ENCODE measurements at places on chromosomes 7 and 10.

GRCh38 chr10:15439341-15439842, 68.3 kb upstream of the FAM171A1 start:
- no peak for DNase-seq

GRCh38 chr7:41201021-41201420, 501.9 kb downstream of the INHBA start:
- DNase-seq: no peak

DNA sequence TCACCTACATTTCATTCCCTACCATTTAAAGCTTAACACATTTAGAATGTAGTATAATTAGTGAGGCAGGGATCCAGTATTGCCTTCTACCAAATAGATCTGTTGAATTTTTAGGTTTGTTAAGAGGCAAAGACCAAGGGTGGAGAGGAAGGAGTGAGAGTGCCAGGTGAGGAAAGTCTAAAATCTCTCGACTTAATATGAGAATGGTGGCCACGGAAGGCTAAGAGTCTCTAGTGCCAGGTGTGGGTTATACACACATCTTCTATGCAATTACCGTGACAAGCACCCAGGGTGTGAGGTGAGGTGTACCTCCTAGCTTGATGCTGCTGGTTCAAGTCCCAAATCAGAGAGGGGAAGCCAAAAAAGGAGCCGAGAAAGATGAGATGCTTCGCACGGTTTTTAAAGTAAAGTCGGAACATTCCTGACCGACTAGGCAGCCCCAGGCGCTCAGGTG, 439 bp downstream of the IQUB start:
- no peak for DNase-seq

GRCh38 chr10:112689327-112690072, 242.5 kb downstream of the VTI1A start:
- no peak for DNase-seq

- no peak for DNase-seq
Measured at GRCh38 chr10:10527861-10528562, 489.7 kb upstream of the CELF2 start.

DNA sequence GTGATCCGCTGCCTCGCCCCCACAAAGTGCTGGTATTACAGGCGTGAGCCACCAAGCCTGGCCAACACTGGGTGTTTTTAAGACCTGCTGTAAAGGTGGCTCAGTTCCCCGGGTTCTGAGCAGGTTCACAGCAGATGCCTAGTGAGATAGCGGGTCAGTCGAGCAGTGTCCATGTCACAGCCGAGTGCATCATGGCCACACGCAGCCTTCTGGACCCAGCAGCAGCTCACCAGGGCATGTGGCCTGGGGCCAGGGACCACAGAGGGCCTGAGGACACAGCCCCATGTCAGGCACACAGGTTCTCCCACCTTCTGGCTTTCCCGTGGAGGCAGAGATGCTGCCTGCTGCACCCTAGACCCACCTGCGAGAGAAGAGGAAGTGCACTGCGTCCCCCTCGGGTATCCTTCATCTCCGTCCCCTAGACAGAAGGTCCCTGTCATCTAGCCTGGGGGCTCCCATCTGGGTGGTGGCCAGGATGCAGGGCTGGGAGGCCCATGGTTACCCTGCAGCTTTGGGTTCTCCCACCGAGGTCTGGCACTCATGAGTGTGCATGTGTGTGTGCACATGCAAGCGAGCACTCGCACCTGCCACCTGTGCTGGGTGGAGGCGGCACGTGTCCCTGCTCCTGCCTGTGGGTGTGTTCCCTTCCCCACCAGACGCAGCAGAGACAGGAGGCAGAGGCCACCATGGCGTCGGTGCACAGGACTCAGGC, 98.6 kb downstream of the NKX6-2 start:
- DNase-seq: no peak

DNA sequence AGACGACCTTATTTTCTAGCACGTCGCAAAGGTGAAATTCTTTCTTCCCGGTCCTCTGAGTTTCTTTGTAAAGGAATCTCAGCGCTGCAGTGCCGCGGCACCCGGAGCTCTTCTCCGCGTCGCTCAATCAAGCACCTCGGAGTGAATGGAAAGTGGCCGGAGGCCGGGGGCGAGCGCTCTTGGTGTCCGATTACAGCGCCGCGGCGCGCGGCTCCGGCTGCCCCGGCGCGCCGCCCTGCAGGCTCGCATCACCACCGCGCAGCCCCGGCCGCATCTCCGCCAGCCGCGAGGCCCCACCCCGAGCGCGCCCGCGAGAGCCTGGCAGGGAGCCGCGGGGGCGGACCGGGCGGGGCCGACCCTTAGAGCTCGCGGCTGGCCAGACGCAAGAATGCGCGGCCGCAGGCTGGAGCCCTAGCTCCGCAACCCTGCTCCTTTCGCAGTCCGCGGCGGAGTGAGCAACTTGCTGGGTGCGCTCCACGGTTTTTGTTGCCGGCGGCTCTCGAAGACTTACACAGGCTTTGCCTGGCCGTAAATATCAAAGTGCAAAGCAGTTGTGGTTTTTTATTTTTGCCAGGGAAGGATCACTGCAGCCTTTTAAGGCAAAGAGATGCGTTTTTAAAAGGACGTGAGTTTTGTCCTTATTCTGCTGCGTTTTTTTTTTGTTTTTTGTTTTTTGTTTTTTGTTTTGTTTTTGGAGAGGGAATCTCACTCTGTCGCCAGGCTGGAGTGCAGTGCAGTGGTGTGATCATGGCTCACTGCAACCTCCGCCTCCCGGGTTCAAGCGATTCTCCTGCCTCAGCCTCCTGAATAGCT, at the start of gene SEMA3C:
Gene SEMA3C, minus strand, starts transcription at position 143 of the 813 bp plus-strand sequence. CDS start 2,270 bp downstream, outside the sequence.
- peak; percentile 59 for DNase-seq

GRCh38 chr10:44801383-44802327, 109.5 kb upstream of the TMEM72 start:
- DNase-seq: peak; percentile 80

DNA sequence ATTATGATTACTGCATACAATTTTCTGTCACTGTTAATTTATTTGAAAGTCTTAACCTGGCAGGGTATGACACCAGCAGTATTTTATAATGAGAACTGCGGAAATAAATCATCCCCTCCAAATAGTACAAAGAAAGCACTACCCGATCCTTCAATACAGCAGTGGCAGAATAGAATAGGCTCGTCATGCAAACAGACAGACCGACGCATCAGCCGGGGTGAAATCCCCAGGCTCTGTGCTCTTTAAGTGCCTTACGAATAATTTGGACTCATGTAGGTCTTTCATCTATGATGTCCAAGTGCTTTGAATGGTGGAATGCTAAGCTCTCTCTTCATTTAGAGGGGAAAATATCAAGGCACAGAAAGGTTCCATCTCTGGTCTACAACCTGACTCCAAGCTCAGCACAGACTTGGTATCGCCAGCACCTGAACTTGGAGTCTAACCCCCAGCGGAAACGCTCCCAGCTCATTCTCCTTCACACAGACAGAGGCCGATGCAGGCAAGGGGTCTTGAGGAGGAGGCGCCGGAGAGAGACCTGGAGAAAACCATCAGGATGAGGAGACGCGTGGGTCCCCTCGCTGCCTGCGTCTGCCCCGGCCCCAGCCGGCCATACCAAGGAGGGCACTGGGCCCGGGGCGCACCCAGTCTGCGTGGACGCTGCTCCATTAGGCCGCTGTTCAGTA, 568.1 kb upstream of the MKI67 start:
- no peak for DNase-seq

- no peak for DNase-seq
Measured at GRCh38 chr7:99112097-99112496, 31.8 kb downstream of the SMURF1 start.

DNA sequence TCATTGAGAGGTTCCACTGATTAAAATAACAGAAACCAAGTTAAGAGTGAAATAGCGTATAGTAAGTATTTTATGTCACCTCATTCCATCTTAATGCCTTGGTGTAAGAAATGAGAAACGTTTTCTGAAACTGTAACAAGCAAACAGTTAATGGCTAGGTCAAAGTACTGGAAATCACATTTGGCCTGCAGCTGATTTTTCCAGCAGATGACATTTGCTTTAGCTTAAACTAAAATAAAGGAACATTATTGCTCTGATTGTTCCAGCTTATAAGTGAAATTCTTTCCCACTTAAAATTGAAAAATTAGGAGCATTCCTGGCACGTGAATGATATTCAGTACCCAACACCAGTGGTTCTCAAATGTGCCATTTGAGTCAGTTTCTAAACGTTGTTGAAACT, 213.6 kb upstream of the DPP6 start:
- no peak for DNase-seq

GRCh38 chr7:107920048-107920772, 29.2 kb downstream of the DLD start:
- DNase-seq: no peak

GRCh38 chr10:77832238-77832637, 94.3 kb downstream of the DLG5 start:
- no peak for DNase-seq

DNA sequence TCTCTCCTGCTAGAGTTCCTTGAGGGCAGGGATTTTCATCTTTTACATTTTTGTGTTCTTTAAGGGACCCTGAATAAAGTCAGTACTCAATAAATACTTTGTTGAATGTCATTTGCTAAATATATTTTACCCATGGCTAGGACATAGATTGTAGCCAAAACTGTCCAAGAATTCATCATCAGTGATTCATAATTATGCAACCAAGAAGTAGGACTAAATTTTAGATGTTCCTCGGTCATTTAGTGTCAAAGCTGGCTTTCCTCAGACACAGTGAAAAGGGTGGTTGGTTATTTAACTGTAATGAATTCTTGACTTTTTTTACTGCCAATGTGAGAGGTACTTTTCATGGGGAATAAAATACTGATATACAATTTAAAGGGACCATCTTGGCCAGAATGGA, 3.3 kb downstream of the NUDT13 start:
- no peak for DNase-seq

DNA sequence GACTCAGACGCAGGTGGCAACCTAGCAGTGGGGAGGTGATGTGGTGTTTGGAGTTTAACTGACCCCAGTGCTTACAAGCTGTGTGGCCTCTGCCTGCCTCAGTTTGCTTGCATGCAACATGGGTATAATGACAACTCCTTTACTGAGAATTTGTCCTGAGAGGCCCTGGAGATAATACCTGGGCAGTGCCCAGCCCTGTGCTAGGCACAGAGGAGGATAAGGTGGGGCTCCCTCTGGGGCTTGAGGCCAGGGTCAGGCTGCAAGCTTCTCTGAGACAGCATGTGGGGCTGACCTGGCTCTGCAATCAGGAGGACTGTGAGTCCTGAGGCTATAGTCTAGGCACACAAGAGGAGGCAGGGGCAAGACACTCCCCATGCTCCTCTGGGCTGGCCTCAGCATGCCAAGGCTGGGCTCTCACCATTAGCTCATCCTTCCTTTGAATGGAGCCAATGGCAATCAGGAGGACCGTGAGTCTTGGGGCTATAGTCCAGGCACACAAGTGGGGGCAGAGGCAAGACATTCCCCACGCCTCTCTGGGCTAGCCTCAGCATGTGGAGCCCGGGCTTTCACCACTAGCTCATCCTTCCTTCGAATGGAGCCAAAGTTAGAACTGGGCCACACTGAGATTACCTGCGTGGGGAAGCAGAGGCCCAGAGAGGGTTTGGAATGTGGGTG, 147.9 kb downstream of the RPS24 start:
- no peak for DNase-seq

GRCh38 chr10:102997998-102998397, 79.9 kb downstream of the CNNM2 start:
- no peak for DNase-seq
